Liver (tissue), 10 donors: ENCODE measurements at places on chromosomes 3 and 15. TPM values are rescaled to one million over a fixed set of nuclear protein-coding genes. Genes with fewer than 3 reads are reported as not detected.

Gene CRYGS
- total RNA-seq = 1.2 TPM

DNA sequence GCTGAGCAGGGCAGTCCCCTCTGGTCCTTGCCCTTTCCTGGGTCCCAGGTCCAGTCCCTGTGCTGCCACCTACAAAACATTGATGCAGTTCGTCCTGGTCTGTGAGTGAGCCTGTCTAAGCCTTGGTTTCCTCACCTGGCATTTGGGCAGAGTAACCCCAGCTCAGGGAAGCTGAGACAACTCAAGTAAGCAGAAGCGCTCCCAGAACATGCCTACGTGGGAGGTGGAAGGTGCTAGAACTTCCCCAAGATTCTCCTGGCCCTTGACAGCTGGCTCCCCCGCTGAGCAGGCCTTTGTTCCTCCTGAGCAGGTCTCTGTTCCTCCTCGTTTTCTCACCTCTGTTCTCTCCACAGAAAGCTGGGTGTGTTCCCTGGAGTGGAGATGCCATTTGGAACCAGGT lies 30.5 kb downstream of the PRR20G start:
- no peaks in the 10 kb centered on the region for H3K27me3 ChIP-seq
- no peaks in the 10 kb centered on the region for H3K36me3 ChIP-seq
- no peaks in the 10 kb centered on the region for H3K4me1 ChIP-seq
- no peak overlapping the region for H3K4me3 ChIP-seq

DNA sequence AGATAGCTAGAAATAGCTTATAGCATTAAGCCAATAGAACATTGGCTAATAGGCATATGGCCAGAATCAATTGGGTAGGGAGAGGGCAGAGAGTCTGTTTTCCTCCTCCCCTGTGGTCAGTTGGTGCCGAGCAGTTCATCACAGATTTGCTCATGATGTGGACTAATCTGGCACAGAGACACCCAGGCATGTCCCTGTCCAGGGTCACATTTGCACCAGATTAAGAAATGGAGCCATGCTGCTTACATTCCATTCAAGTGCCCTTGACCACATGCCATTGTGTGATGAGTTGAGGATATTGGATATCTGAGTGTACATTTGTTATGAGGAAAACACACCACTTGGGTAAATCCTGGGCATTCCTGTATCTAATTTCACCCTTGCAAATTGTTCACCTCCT lies 53.4 kb downstream of the USP13 start:
- H3K4me1 ChIP-seq = no peaks in the 10 kb centered on the region
- no peak for DNase-seq
- no peaks in the 10 kb centered on the region for H3K27me3 ChIP-seq
- no peak overlapping the region for H3K27ac ChIP-seq

DNA sequence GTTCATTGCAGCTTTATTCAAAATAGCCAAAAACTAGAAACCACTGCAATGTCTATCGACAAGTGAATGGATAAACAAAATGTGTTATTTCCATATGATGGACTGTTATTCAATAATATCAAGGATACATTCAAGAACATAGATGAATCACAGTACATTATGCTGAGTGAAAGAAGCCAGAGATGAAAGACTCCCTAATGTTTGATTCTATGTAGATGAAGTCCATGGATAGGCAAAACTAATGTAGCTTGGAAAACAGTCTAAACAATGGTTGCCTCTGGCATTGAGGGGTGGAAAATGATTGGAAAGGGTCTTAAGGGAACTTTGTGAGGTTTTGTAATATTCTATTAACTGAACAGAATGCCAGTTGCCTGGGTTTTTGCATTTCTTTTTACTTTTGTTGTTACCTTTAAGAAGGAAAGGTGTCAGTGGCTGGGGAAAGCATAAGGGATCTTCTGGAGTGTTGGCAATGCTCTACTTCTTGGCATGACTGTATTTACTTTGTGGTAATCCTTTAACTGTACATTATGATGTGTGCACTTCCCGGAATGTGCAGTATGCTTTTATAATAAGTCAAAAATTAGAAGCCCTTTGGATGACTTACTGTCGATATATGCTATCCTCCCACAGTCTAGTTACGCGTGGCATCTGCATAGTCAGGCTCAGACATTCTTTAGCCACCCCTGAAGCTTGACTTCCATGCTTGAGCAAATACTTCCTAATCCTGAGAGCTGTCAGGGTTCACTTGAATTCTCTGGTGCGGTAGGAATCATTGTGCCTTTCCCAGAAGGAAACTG lies 20.5 kb upstream of the ATP10A start:
- H3K27ac ChIP-seq = no peak overlapping the region
- no peaks in the 10 kb centered on the region for H3K36me3 ChIP-seq
- H3K27me3 ChIP-seq = peaks cover 4% of the 10 kb centered on the region
- H3K4me3 ChIP-seq = no peak overlapping the region
- no peaks in the 10 kb centered on the region for H3K4me1 ChIP-seq

DNA sequence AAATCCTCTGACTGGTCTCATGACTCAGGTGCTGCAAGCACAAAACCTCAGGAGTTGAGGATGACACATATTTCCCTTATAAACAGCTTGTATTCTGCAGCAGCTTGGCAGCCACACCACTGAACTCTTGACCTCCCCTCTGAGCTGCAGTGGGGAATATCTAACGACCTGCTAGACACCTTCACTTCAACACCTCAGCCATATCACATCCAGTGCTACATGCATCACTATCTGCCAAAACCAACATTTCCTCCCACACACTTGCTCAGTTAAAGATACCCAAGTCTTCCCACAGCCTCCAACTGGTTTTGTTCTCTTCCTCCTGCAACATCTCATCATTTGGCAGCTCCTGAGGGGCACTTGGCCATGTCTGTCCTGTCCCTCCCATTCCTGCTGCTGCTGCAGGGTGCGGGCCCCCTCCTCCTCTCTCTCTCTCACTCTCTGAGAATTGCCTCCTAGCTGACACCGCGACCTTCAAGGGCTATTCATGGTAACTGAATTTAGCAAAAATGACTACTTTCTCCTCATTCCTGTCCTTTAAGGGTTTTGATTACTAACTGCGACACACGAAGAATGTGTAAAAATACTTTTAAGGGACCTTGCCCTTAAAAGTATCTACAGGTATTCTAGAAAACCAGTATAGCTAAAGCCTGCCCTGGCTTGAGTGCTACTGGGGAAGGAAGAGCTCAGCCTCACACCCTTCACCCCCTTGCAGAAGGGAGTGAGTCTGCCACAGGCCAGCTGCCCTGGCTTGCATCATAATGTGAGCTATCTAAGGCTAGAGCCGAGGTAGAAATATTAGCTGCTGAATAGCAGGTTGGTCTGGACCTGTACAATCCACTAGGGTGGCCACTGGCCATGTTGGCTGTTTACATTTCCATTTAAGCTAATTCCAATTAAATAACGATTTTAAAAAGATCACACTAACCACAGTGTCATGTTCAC lies 5.0 kb upstream of the CCR9 start:
- DNase-seq = no peak
- H3K27ac ChIP-seq = no peak overlapping the region
- H3K27me3 ChIP-seq = no peaks in the 10 kb centered on the region
- no peaks in the 10 kb centered on the region for H3K36me3 ChIP-seq
- no peaks in the 10 kb centered on the region for H3K4me1 ChIP-seq

DNA sequence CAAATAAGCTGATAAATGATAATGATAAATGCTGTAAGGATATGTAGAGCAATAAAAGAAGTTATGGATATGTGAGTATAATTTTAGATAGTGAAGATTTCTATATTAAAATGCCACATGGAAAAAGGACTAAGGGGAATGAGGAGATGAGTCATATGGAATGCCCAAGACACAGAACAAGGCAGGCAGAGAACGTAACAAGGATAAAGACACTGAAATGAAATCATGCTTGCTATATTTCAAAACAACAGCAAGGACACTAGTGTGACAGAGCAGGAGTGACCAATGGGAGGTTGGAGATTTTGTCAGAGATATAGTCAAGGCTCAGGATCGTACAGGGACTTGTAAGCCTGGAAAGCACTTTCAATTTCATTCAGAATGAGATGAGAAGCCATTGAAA lies 621.5 kb upstream of the SEMA6D start:
- no peak overlapping the region for H3K4me3 ChIP-seq
- no peaks in the 10 kb centered on the region for H3K4me1 ChIP-seq
- DNase-seq = no peak
- H3K27me3 ChIP-seq = no peaks in the 10 kb centered on the region
- H3K36me3 ChIP-seq = no peaks in the 10 kb centered on the region

DNA sequence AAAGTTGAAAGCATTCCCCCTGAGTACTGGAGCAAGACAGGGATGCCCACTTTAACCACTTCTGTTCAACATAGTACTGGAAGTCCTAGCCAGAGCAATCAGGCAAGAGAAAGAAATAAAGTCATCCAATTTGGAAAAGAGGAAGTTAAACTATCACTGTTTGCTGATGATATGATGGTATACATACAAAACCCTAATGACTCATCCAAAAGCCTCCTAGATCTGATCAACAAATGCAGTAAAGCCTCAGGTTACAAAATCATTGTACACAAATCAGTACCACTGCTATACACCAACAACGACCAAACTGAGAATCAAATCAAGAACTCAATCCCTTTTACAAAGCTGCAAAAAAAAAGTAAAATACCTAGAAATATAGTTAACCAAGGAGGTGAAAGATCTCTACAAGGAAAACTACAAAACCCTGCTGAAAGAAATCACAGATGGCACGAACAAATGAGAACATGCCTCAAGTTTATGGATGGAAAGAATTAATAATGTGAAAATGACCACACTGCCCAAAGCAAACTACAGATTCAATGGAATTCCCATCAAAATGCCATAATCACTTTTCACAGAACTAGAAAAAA lies 40.3 kb downstream of the RPL39L start:
- H3K36me3 ChIP-seq = no peaks in the 10 kb centered on the region
- no peak for DNase-seq
- no peaks in the 10 kb centered on the region for H3K27me3 ChIP-seq
- no peak overlapping the region for H3K4me3 ChIP-seq
- H3K27ac ChIP-seq = no peak overlapping the region
- H3K4me1 ChIP-seq = no peaks in the 10 kb centered on the region

- DNase-seq = peak; percentile 67
- no peaks in the 10 kb centered on the region for H3K27me3 ChIP-seq
- peak overlapping the region; percentile 88 for H3K27ac ChIP-seq
- peak overlapping the region; percentile 62 for H3K4me3 ChIP-seq
- H3K36me3 ChIP-seq = no peaks in the 10 kb centered on the region
Observed at GRCh38 chr3:124700880-124701684, 29.2 kb upstream of the UMPS start.

Gene SLC15A2
- total RNA-seq = 2.3 TPM

DNA sequence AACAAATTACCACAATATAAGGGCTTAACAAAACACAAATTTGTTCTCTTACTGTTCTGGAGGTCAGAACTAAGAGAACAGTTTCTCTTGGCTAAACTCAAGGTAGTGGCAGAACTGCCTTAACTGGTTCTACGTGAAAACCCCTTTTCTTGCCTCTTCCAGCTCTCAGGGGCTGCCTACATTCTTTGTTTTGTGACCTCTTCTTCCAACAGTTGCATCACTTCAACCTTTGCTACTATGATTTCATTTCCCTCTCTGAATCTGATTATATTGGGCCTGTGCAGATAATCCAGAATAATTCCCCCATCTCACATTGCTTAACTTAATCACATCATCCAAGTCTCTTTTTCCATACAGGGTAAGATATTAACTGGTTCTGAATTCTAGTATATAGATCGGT lies 624.6 kb downstream of the ZPLD1 start:
- H3K4me3 ChIP-seq = no peak overlapping the region
- no peaks in the 10 kb centered on the region for H3K36me3 ChIP-seq
- no peaks in the 10 kb centered on the region for H3K4me1 ChIP-seq

DNA sequence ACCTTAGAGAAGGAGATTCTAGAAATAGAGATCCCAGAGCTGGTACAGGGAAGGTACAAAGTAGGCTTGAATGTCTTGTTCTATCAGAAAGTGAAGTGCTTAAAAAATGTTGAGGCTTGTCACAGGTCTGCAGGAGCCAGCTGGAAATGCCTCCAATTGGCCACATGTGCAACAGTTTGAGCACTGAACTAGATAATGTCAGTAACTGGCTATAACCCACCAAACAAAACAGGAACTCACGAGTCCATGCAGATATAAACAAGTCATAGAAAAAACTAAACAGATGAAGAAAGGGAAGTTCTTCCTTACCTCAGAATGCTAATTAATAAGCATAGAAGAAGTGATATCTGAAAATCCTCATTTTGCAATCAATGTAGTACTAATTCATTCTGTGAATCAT lies 11.9 kb upstream of the TF start:
- H3K27ac ChIP-seq = peak overlapping the region; percentile 64
- H3K36me3 ChIP-seq = no peaks in the 10 kb centered on the region
- no peaks in the 10 kb centered on the region for H3K27me3 ChIP-seq
- H3K4me1 ChIP-seq = peaks cover 56% of the 10 kb centered on the region
- no peak for DNase-seq
- H3K4me3 ChIP-seq = no peak overlapping the region

- H3K4me3 ChIP-seq = no peak overlapping the region
- no peak for DNase-seq
- H3K27me3 ChIP-seq = no peaks in the 10 kb centered on the region
- H3K36me3 ChIP-seq = no peaks in the 10 kb centered on the region
- H3K4me1 ChIP-seq = no peaks in the 10 kb centered on the region
Observed at GRCh38 chr3:134430174-134430573, 55.6 kb downstream of the ANAPC13 start.

Gene DUOX2
- total RNA-seq = not detected

DNA sequence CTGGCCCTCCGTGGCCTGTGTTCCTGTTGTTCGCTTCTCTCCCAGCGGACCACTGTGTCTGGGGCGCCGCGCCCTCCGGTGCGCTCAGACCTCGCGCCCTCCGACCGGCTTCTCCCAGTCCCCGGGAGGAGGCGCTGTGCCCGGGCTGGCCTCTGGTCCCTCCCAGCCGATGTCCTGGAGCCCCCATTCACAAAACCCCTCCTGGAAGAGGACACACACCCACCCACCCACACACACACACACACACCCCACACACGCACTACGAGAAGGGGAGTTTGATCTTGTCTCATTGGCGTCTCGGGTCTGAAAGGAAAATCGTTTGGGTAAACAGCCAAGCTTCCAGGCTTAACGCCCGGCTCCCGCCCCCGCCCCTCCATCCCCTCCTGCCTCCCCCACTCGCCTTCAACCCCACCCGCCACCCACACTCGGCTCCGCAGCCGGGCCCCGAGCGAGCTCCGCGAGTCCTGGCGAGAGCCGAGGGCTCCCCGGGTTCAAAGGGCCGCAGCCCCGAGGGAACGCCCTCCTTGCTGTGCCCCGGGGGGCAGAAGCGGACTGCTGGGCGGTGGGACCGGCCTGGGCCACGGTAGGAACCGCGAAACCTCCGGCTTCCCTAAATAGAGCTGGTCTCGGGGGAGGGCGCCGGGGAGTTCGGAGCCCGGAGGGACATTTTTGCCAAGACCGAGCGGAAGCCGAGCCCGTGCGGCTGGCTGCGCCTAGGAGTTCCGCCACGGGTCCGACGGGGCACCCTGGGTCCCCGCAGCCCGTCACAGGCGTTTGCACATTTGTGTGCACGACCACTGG lies 23.6 kb downstream of the NR2F2 start:
- H3K27me3 ChIP-seq = no peaks in the 10 kb centered on the region
- H3K4me1 ChIP-seq = peaks cover 11% of the 10 kb centered on the region
- peak overlapping the region; percentile 74 for H3K4me3 ChIP-seq

- no peak for DNase-seq
- no peaks in the 10 kb centered on the region for H3K27me3 ChIP-seq
- no peaks in the 10 kb centered on the region for H3K4me1 ChIP-seq
Observed at GRCh38 chr3:111616417-111617105, 21.4 kb upstream of the ZBED2 start.
